ENCODE measurements at places on chromosomes 16 and 17.
A peak's percentile ranks its signal among the peaks of the same experiment; 100 is the strongest.

DNA sequence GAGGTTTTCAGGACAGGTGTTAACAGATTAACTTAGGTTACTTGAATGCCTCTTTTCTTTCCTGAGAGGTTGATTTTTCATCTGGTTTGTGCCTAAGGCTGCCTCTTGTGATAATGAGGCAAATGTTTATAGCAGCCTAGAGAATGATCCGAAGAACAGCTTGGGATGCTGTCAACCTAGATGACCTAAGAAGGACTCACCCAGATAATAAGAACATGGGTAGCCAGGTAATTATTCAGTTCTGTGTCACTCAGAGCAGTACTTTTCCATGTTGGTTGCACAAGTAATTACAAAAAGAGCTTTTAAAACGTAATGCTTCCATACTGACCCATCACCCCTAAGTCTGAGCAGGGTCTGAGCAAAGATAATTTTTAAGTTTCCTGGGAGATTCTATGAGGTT, 60.3 kb downstream of the CHD9 start:
- no peak for DNase-seq

- no peak for DNase-seq
These were observed 2.9 kb upstream of the P2RX1 start for GRCh38 chr17:3919123-3919624.

DNA sequence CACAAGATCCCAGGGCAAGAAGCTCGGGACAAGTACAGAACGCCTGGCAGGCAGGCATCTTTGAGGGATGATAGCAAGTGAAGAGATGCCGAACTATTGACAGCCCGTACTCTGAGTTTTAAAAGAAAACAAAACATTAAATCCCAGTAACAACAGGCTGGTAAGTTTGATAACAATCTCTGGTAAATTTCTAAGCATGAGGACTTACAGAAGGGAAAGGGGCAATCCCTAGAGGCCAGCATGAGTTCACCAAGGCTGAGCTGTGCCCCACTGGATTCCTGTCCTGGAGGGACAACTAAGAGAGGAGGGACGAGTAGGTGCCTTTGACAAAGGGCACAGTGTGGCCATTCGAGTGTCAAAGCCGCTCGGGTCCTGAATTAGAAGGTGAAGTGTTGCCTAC, 26.2 kb downstream of the CCDC182 start:
- no peak for DNase-seq

GRCh38 chr17:73640691-73641090, 3.6 kb downstream of the SDK2 start:
- DNase-seq, result no peak

DNA sequence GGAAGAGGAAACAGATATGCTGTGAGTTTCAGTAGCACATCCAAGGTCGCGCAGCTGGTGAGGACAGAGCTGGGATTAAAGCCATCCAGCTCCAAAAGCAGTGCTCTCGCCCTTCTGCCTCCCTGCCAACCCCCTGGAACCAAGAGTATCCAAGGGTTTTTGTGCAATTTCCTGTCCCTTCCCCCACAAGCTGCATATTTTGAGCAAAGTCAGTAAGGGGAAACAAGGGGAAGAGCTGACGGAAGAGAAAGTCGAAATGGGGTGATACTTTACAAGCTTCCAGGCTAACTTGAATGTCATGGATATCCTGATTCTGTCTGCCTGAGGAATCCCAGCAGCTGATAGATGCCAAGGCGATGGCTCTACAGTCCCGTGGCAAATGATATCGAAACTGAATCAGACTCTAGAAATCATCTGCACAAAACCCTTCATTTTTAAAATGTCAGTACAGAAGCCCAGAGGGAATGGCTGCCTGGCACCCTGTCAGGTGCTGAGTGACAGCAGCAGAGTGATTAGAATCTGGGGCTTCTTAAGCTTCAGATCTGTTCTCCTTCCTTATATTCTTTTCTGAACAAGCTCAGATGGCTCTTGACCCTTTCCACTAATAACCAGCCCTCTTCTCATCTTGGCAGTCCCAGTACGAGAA, 42.9 kb upstream of the TEKT3 start:
- no peak for DNase-seq

GRCh38 chr17:8156246-8156992, 4.2 kb upstream of the PER1 start:
- DNase-seq, result peak; percentile 100

DNA sequence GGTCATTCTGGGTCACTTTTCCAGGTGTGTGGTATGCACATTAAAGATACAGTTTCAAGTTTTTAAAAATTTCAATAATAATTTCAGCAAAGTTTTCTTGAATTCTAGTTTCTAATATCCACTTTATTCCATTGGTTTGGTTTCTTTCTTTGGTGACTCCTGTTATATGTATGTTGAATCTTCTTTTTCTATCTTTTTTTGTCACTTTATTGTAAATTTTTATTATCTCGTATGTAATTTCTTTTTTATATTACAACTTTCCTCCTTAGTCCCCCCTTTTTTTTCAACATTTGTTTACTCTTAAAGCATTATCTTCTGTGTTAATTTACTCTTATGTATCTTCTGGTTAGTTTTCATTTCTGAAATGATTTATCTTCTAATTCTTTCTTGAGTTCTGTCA, 57.5 kb downstream of the NF1 start:
- no peak for DNase-seq

DNA sequence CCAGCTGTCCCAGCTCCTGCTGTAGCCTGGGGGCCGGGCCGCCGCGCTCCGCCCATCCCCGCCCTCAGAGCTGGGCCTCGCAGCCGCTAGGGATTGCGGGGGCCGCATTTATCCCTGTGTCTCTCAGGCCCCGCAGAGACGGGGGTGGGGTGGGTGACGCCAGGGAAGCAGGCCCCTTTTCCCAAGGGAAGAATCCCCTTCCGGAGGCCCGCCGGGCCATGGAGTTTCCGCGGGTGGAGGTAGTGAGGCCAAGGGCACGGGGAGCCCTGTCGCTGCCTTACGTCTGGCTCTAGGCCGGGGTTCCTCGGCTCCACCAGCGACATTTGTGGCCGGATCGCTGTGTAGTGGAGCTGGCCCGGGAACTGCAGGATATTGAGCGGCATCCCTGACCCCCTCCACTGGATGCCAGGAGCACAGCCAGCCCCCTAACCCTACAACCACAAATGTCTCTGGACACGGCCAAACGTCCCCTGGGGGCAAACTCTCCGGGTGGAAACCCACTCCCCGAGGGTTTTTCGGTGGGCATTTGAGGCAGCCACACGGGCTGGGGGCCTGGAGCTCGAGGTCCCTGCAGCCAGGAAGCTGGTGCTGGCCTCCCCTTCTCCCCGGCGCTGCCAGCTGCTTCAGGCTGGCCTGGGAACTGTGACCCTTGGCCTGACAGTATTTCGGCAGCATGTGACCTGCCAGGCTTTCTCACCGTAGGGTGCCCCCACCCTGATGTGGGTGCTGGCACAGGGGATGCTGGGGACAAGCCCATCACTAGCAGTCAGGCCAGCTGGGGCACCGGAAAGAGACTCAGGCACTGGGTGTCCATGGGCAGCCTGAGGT, 12.0 kb upstream of the CD300A start:
- peak; percentile 92 for DNase-seq

DNA sequence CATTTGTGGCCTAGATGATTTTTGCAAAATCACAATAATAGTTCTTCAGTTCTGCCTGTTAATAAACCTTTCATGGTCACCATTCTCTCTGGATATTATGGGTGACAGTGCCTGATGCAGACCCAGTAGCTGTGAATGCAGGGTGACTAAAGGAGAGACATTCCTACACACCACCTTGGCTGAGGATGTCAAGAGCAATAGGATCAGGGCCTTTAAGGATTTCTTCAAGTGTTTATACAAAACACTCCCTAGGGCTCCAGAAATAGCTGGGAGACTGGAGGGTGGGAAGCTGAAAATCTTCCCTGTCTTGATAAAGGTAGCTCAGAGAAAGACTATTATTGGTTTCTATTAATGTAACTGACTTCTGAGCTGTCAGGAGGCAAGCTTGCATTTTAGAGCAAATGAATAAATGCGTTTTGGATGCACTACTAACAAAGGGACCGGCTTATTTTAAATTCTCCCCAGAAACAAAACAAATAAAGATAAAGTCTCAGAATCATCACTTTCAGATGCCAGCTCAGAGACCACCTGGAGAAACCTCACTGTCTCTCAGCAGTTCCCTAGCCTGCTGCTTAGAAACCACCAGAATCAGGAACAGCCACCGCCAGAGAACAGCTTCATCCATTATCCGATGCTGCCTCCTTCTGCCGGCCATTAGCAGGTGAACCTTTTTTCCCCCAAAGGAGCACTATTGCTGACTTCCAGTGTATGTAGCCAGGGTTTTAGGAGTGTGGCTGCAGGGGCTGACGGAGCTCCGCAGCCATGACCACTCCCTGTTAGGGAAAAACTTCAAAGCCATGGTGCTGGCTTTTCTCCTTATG, 171.4 kb upstream of the DYNLRB2 start:
- peak; percentile 81 for DNase-seq

DNA sequence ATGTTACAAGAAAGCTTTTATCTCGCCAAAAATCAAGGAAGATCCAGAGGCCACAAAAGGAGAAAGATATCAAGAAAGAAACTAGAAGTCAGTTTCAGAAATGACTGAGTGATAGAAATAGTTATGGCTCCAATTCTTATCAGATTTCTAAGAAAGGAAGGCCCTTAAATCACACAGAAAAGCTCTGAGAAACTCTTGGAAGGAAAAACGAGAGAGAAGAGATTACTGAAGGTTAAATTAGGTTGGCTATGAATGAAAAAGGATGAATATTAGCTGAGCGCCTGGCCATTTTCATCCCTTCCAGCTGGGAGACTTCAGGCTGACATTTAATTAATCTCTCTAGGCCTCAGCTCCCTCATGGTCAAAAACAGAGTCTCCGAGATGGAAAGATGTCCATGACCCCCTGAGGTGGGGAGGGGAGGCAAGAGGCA, 72.3 kb downstream of the CYTH1 start:
- DNase-seq, result no peak

DNA sequence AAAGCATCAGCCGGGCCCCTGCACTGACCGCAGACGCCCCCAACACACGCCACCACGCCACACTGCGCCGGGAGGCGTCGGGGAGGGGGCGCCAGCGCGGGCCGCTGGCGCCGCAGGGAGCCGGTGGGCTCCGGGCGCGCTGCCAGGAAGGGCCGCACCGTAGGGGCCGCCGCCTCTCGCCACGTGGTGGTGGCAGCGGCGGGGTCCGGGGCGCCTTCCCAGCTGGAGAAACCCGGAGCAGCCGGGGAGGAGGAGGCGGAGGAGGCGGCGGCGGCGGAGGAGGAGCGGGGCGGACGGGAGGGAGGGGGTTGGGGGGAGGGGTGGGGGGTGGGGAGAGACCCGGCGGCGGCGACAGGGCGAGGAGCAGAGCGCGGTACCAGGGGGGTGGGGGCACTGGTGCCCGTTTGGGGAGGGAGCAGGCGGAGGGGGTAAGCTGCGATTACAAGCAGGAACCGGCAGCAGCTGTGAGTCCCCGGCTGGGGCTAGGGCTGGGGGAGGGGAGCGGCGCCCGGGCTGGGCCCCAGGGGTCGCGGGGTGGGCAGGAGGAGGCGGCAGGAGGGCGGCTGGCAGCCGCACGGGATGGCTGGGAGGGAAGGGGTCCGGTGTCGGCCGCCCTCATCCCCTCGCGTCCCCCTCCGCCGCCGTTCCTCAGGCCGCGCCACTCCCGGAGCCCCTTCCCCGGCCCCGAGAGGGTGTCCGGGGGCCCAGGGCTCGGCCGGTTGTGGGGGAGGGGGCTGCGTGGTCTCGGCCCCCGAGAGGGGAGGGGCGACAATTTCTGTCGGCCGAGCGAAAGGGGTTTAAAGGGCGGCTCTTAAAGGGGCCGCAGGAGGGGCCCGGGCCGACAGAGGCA, at the start of gene TBKBP1:
Gene TBKBP1, plus strand, starts transcription at position 431 of the 850 bp plus-strand sequence. CDS start 1,952 bp downstream, outside the sequence.
- DNase-seq, result peak; percentile 92

DNA sequence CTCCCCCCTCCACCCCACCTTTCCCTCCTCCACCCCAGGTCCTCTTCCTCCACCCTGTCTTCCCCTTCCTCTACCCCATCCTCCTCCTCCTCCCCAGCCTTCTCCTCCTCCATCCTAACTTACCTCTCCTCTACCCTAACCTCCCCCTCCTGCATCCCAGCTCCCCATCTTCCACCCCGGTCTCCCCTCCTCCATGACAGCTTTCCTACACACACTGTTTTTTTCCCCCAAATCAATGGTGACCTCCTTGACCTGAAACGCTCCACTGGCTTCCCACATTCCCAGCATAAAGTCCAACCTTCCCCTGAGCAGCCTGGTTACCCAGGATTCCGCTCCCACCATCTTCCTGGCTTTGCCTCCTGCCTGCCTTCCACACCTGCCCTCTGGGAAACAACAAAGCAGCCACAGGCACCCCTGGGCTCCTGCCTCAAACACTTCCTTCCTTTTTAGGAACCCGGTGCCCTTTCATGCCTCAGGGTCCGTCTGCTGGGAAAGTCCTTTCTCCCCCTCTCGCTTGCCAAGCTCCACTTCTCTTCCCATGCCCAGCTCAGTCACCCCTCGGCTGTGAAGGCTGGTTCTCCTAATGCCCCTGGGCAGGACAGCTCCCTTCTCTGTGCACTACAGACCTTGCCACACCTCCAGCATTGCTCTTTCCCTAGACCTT, 2.1 kb downstream of the RGS9 start:
- DNase-seq, result no peak

DNA sequence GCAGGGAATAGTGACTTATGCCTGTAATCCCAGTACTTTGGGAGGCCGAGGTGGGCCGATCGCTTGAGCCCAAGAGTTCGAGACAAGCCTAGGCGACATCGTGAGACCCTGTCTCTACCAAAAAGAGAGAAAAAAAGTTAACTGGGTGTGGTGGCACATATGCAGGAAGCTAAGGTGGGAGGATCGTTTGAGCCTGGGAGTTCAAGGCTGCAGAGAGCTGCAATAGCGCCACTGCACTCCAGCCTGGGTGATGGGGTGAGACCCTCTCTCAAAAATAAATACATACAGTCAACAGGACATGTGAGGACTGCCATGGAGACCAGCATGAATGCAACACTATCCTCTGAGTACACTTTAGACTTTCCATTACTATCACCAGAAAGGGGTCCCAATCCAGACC, 15.4 kb upstream of the ST6GALNAC2 start:
- no peak for DNase-seq

DNA sequence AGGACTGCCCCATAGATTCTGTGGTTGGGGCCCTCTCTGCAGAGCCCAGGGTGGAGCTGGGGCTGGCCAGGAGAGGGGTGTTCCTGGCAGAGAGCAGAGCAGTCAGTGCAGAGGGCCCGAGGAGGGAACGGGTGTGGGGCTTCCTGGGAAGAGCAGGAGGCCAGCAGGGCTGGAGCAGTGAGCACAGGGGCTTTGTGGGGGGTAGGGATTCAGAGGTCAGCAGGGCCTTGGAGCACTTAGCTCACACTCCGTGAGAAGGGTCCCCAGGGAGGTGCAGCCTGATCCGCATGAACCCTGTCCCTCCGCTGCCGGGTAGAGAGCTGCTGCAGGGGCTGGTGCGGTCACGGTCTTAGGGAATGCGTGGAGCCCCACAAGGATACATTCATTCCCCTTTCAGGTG, 113.0 kb upstream of the CIBAR2 start:
- DNase-seq, result peak; percentile 48

GRCh38 chr17:30808785-30809286, 15.7 kb downstream of the CRLF3 start:
- no peak for DNase-seq
